CD4-positive, alpha-beta T cell treated with Interleukin-4 for 4 hours (primary cell): ENCODE measurements at places on chromosomes 3 and 15.
A peak's percentile ranks its signal among the peaks of the same experiment; 100 is the strongest.

GRCh38 chr3:60552581-60552980, 698.7 kb downstream of the FHIT start:
- DNase-seq, result no peak

- no peak for DNase-seq
These were observed 61.8 kb upstream of the PRR20G start for GRCh38 chr3:127349501-127350171.

DNA sequence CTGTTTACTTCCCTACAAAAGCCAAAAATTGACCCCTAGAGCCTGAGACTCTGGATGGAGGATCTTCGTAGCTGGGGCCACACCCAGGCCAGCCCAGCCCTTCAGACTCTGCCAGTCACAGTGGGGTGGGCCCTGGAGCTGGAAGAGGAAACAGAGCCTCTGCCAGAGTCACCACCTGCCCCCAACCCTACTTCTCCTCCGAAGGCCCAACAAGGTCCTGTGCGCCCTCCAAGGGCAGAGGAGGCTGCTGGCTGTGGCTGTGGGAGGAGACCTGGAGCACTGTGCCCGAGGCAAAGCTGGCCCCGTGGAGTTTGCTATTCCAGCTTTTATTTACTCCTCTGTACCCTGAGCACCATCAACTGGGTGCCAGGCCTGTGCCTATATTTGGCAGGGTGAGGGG, 19.0 kb downstream of the CISH start:
- no peak for DNase-seq

DNA sequence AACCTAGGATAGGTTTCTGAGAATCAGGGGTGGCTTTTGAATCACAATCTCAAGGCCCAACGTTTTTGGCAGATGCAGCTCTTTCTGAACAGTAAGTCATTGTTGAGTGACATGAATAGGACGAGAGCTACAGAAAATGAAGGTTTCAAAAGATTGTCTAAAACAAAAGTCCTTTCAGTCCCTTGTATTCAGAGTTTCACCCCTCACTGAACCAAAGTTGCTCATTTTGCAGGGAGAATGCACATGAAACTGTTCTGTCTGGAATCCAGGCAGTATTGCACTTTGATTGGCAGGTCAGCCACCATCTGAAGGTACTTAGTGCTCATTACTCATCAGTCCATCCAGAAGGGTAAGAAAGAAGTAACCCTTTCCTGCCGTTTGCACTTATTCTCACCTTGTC, 24.1 kb upstream of the RASGRP1 start:
- DNase-seq, result no peak

DNA sequence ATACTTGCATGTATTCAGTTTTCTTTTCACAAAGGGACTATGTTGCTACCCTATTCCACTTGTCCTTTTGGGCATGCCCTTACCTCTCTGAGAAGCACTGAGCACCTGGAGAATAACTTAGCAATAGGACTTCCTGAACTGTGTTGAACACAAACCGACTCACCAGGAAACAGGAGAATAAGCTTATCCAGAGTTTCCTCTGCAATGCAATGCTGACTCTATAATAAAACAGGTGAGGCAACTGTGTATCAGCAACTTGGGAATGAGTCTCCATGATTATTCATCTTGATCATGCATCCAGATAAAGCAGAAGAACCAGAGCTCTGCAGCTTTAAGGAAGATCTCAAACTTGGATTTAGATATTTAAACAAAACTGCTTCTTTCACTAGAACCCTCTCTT, 806.5 kb downstream of the IGSF11 start:
- no peak for DNase-seq

DNA sequence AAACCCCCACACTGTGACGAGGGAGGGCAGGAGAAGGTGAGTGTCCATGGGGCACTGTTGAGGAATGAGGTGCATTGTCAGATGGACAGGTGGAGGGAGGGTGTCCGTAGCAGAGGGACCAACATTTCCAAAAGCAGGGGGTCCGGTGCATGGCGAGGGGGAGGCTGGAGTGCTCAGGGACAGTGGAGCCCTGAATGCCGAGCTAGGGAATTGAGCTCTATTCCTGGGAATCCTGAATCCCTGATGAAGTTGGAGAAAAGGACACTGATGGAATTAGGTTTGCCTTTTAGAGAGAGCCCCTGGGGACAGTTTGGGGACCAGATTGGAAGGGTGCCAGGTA, 7.9 kb upstream of the ANPEP start:
- DNase-seq, result no peak

DNA sequence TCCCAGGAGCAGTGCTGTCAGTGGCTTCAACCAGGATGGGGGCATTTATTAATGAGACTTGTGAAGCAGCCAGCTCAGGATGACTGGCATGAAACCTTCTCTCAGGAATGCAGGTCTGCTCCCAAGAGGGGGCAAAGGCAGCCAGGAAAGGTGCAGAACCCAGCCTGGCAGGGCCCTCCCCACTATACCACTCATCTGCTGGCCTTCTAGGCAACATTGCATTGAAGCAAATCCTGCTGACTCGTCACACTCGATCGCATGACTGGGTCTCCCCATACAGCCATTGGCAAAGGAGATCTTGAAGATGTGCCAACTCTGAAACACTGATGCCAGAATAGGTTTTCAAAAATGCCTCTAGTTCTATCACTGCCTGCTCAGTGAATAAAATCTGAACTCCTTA, 65.7 kb upstream of the CMTM7 start:
- DNase-seq, result no peak

- DNase-seq, result no peak
These were observed 2.2 kb downstream of the INAFM2 start for GRCh38 chr15:40325700-40326099.

DNA sequence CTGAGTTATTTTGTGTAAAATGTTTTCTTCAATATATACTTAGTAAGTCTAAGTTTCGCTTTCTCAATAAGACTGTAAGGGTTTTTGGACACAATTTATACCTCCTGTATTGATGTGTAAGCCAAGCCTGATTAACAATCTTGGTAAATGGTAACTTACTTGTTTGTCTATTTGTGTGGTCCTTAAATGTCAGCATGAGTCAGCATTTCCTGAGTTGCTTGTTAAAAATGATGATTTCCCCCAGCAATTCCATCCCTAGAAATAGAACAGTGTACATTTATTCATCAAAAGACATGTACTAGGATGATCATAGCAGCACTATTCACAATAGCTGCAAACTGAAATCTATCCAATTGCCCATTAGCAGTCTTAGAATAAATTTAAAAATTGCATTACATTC, 53.4 kb upstream of the LRIG1 start:
- DNase-seq, result no peak

DNA sequence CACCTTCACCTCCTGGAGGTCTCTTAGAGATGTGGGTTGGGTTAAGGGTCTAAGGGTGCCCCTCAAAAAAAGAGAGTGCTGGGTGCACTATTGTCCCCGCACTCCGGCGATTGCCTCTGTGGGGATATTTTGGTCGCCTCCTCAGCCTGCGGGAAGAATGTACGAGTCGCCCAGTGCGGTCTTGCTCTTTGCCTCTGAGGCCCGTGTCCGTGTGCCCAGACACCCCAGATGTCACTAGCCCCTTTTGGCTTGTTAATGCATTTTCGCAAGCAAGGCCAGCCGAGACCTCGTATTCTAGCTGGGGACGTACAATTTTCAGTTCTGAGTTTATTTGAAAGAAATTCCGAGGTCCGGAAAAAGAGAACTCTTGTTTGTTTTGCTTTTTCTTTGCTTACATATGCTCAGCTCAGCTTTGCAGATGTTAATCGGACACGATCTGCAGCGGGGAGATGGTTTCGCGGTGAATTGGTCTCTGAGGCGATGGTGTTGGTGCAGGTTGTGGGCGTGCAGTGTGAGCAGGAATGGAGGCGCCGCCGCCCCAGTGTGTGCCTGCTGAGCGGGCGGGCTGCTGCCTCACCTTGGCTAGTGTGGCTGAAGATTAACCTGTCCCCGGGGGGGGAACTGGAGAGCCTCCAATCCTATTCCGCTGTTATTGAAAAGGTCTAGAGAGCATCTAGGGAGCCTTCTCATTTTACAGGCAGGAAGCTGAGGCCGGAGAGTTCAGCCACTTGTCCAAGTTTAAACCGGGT, 1.4 kb downstream of the ST6GAL1 start:
- peak; percentile 84 for DNase-seq

- DNase-seq, result no peak
These were observed 81.8 kb downstream of the WWTR1 start for GRCh38 chr3:149575961-149576564.

GRCh38 chr15:26295336-26296085, 432.4 kb upstream of the ATP10A start:
- DNase-seq, result no peak

DNA sequence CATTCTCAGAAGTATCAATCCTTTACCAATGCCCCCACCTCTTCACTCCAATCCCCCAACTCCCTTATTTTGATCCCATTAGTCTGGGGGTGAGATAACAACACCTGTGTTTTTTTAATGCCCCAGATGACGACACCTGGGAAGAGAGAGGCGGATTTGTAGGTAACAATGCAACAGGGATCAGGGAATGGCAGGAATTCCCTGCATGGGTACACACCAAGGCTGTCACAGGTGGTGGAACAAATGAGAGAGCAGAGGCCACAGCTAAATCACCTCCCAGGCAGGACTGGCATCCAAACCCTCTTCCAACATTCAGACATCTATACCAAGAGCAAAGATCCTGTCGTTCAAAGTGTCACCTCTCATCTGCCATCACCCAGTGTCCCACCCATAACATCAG, 319.2 kb upstream of the TRIM42 start:
- no peak for DNase-seq

GRCh38 chr3:138124706-138125355, 7.4 kb downstream of the A4GNT start:
- DNase-seq, result no peak

GRCh38 chr3:162704799-162705385, 1208.3 kb downstream of the OTOL1 start:
- DNase-seq, result no peak

- DNase-seq, result no peak
These were observed 131.3 kb upstream of the SNRPN start for GRCh38 chr15:24823473-24823872.

DNA sequence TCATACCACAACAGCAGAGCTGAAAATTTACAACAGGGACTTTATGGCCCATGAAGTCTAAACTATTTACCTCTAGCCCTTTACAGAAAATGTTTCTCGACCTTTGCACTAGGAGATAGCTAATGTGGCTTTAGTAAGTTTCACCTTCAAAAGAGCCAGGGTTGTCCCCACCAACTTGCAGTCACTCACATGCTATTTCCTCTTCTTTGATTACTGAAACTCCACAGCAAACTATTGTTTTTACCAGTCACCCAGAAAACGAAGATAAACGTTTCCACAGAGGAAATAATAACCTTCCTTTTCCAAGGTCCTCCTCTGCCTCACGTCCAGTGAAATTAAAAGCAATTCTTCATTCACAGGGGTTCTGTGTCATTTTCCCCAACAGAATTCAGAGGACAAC, 48.2 kb downstream of the WWTR1 start:
- DNase-seq, result no peak

DNA sequence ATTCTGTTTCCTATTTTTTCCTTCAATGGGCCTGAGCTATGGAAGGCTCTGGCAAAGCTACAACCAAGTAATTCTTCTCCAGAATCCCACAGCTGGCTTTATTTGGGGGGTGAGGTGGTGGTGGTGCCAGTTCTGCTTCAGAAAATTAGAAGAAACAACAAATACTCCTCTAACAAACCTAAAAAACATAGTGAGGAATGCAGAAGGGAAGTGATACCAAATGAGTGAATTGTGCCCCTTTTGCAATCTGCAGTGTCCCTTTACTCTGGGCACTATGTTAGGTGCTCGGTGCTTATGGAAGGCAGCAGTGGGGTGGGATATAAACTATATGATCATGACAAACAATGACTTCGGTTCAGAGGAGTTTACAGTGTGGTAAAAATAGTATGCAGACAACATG, 90.4 kb upstream of the ROPN1 start:
- DNase-seq, result no peak

GRCh38 chr15:90212221-90213098, 11.3 kb downstream of the SEMA4B start:
- no peak for DNase-seq

GRCh38 chr3:141979050-141979671, 102.7 kb downstream of the ATP1B3 start:
- DNase-seq, result no peak

DNA sequence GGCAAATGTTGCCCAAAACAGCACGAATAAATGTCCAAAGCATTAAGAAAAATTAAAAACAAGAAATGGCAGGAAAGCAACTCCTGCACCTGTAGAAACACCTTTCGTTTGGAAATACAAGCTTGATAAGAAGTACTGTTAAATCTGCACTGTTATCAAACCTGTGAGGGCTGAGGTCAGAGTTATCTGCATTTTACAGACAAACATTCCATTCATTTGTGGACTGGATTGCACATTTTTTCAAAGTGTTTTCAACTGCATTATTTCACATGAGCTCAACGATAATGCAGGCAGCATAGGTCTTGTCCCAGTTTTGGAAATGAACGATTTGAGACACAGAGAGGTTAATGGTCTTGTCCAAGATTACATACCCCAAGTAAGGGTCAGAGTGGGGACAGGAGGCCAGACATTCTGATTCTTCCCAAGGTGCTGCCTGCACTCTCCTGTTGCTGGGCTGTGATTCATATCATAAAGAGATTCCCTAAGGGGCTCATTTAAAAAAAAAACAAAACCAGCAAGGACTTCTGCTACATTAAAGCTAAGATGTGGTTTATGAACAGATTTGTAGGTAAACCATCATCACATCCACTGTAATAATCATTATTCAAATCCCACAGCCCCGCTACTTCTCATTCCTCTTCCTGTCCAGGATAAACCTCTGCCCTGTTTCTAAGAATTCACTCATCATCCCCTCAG, 13.0 kb downstream of the GUCA1C start:
- no peak for DNase-seq

DNA sequence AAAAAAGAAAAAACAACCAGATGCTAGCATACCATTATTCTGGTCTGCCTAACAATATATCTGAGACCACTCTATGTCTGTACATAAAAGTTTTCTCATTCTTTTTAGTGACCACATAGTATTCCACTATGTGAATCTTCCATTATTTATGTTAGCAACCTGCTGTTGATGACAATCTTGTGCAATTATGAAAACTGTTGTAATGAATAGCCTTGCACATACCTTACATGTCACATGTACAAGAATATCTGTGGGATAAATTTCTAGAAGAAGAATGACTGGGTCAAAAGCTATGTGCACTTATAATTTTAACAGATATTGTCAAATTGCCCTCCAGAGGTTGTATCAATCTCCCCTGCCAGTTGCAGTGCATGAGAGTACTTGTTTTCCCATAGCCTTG, 62.5 kb downstream of the ARHGAP31 start:
- DNase-seq, result no peak

- DNase-seq, result no peak
These were observed 67.2 kb upstream of the SIAH2 start for GRCh38 chr3:150830094-150830681.

GRCh38 chr15:96097661-96098060, 232.8 kb upstream of the NR2F2 start:
- DNase-seq, result no peak

- DNase-seq, result no peak
These were observed 40.0 kb downstream of the PAQR5 start for GRCh38 chr15:69338535-69339213.

- DNase-seq, result no peak
These were observed 13.2 kb downstream of the ARHGEF3 start for GRCh38 chr3:56788521-56788920.

GRCh38 chr3:188749010-188749617, 422.7 kb upstream of the TPRG1 start:
- peak; percentile 73 for DNase-seq
